ENCODE measurements at places on chromosomes 12 and 14. TPM values are rescaled to one million over a fixed set of nuclear protein-coding genes. Genes with fewer than 3 reads are reported as not detected.

GRCh38 chr12:26610774-26611173 is 222.2 kb downstream of the ITPR2 start:
- DNase-seq: no peak

DNA sequence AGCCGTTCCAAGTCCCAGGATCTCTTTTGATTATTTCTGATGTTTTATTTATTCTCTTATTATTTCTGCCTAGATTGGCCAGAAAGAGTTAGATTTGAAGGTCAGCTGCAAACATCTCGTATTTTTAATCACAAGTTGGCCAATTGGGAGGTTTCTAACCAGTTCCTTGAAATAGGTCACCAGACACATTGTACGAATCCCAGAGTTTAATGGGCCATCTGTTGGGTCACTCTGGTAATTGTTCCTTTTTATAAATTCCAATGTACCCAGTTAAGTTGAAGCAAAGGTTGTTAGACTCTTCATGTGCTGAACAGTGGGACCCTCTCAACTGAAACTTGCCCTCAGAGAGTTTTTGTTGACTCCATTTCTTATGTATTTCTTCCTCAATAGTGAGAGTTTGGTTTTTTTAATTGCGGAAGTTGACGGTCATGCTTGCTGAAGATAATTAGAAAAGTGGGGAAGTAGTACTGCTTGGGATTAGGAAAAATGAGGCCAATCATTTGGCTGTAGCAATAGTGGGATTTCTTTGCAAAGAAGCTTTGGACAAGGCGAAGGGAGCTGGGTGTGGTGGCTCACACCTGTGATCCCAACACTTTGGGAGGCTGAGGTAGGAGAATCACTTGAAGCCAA is 382.7 kb upstream of the RGS6 start:
- no peak for DNase-seq

DNA sequence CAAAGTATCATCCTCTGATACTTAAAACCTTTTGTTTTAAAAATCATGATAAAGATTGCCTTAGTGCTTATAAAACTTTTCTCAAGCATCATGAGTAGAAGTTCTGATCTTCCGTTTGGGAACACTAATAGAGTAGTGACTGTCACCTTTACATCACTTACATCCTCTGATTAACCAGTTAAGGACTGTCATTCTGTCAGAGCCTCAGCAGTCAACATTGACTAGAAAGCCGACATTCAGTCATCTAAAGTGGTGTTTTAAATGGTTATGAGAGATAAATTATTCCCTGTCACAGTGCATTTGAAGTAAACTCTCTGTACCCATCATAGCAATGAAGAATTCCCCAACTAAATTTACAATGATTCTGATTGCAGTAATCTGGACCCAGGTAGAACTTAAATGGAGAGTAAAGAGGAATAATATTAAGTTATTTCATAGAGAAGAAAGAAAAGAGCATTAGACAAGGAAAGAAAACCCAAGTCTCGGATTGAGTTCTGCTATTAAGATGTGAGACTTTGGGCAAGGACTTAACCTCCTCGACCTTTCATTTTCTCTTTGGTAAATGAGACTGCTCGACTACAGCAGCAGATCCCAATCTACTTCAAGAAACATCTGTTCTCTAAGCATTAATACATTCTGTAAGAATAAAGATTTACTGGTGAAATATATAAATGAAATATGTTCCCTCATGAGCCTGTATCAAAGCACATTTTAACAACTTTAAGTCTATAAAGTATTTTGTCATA is 563.9 kb upstream of the LMO3 start:
- no peak for DNase-seq

DNA sequence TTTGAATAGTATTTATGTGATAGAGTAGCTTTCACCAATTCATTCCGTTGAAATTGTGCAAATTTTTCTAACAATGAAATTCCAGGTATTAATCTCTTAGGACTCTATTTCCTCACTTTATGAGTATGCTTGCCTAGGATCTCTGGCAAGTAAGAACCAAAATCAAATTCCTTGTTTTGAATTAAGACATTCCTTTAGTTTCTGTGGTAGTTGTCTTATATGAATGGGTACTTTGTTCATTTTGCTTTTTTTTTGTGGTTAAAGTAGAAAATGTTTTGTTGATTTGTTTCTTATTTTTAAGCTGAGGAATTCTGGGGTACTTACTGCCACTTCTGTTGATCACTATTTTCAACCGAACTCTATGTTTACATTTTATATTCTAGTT is 59.8 kb downstream of the KITLG start:
- no peak for DNase-seq

COX8C gene
- total RNA-seq: not detected

- DNase-seq: no peak
Observed at GRCh38 chr14:67620217-67620785, 581 bp downstream of the ARG2 start.

- no peak for DNase-seq
Observed at GRCh38 chr12:9856894-9857293, 12.3 kb downstream of the CLEC2B start.

DNA sequence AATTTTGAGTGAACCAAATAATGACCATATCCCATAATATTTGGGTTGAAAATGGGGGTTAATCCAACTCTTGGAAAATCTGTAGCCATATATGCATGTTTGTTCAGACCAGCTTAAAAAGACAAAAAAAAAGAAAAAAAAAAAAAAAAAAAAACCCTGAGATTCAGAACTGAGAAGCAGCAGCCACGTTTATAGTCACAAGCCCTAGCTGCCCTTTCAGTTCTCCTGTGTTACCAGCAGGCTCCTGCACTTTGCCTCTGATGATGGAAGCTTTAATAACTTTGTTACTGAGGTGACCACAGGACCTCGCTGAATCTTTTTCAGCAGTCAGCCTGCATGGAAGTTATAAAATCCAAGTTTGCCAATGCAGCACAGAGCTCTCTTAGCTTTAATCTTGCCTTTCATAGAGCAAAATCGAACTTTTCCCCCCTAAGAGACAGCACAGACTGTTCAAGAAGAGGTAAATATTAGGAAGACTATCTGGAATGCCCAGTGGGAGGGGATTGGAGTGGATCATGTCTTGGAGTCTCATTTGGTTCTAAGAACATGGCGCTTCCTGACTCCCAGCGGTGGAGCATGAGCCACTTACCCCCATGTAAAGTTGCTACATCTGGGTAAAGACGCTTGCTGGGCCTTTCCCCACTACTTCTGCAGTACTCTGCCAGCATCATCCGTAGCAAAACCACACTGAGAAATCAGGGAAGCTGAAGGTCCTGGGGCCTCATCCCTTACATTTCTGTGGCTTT is 20.6 kb downstream of the GNG2 start:
- DNase-seq: no peak

- DNase-seq: no peak
Observed at GRCh38 chr14:93081876-93082570, 33.7 kb downstream of the ITPK1 start.

GRCh38 chr14:28515571-28515970 is 251.0 kb upstream of the FOXG1 start:
- no peak for DNase-seq

- no peak for DNase-seq
Observed at GRCh38 chr14:42222924-42223471, 616.3 kb downstream of the LRFN5 start.

DNA sequence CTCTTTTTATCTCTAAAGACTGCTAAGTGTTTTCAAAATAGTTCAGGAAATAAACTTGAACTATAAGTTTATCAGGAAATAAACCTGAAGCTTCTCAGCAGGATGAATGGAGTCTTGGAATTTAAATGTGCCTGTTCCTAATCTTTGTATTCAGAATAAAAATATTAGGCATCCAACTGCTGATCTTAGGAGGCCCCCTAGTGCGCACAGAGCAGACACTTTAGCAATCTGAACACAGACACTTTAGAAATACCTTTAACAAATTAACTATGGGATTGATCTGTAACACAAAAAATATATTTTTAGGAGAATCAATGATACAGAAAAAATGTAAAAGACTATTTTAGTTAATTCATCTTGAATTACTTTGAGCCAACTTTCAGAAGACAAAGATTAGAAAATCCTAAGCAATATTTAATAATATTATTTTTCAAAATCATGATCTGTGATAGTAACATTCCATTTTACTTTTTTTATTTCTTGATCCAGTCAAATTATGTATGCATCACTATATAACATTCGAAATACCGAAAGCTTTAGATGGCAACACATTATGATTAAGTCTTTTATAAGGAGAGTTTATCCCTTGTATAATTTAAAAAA is 80.9 kb downstream of the SLC41A2 start:
- DNase-seq: peak; percentile 21

- no peak for DNase-seq
Observed at GRCh38 chr12:48857278-48857994, 5.5 kb upstream of the DDX23 start.

SLC48A1 gene
- 14.3 TPM for total RNA-seq

DNA sequence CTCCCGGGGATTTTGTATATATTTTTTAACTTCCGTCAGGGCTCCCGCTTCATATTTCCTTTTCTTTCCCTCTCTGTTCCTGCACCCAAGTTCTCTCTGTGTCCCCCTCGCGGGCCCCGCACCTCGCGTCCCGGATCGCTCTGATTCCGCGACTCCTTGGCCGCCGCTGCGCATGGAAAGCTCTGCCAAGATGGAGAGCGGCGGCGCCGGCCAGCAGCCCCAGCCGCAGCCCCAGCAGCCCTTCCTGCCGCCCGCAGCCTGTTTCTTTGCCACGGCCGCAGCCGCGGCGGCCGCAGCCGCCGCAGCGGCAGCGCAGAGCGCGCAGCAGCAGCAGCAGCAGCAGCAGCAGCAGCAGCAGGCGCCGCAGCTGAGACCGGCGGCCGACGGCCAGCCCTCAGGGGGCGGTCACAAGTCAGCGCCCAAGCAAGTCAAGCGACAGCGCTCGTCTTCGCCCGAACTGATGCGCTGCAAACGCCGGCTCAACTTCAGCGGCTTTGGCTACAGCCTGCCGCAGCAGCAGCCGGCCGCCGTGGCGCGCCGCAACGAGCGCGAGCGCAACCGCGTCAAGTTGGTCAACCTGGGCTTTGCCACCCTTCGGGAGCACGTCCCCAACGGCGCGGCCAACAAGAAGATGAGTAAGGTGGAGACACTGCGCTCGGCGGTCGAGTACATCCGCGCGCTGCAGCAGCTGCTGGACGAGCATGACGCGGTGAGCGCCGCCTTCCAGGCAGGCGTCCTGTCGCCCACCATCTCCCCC is 777 bp downstream of the ASCL1 start:
- DNase-seq: no peak

GRCh38 chr14:74563233-74563585 is 48.8 kb downstream of the LTBP2 start:
- DNase-seq: no peak

AP1G2 gene
- total RNA-seq: 548 TPM

KRT1 gene
- 0.61 TPM for total RNA-seq

PLXNC1 gene
- total RNA-seq: 57.2 TPM

GRCh38 chr12:49885118-49885517 is 18.6 kb downstream of the FAIM2 start:
- no peak for DNase-seq

GRCh38 chr14:105015242-105015641 is 5.6 kb downstream of the CDCA4 start:
- no peak for DNase-seq

DNA sequence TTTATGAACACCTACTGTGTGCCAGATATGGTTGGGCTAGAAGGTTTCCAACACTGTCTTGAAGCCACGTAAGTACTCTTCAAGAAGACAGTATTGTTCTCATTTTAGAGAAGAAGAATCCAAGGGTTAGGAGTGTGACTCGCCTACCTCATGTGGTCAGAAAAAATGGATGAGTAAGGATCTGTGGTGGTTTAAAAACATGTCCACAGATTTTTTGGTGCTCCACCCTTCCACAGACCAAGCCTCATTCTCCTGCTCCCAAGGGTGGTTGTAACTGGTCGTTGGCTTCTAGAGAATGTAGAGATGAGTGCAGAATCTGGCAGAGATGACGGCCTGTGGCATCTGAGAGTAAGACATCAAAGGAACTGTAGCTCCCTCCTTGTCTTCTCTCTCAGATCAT is 30.3 kb upstream of the TTC7B start:
- DNase-seq: no peak

ACVRL1 gene
- not detected for total RNA-seq

- DNase-seq: no peak
Observed at GRCh38 chr12:14310866-14311265, 54.6 kb upstream of the ATF7IP start.

DNA sequence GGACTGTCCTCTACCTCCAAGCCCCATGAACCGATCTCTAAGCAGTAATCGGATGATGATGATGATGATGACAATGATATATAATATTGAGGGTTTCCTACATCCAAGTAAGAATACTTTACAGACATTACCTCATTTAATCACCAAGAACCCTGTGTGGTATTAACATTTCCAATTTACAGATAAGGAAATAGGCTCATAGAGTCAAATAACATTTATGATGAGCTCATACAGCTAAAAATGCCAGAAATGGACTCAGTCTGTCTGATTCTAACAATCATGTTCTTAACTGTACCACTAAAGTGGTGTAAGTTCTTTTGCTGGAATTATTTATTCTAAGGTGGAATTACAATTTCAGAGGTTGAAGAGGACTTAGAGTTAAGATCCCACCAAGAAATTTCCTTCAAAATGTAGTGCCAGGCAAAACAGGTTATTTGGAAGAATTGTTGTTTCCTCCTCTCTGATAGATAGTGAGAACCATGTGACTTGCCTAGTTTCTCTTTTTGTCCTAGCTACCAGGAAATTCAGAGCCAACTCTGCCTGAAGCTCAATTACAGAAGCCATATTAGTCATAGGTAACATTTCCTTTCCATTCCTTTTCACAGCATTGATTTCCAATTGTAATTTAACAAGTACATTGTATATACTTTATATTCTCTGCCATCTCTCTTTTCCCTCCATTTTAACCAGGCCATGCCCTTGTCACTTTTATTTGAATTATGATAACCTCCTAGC is 23.8 kb upstream of the CCDC175 start:
- no peak for DNase-seq

All from naive thymus-derived CD4-positive, alpha-beta T cell (primary cell).